Activated naive CD4-positive, alpha-beta T cell treated with anti-CD3 and anti-CD28 coated beads for 36 hours (primary cell): ENCODE measurements at places on chromosomes 3 and 15. TPM values are rescaled to one million over a fixed set of nuclear protein-coding genes. Genes with fewer than 3 reads are reported as not detected.

Gene ECE2
- total RNA-seq, result not detected

DNA sequence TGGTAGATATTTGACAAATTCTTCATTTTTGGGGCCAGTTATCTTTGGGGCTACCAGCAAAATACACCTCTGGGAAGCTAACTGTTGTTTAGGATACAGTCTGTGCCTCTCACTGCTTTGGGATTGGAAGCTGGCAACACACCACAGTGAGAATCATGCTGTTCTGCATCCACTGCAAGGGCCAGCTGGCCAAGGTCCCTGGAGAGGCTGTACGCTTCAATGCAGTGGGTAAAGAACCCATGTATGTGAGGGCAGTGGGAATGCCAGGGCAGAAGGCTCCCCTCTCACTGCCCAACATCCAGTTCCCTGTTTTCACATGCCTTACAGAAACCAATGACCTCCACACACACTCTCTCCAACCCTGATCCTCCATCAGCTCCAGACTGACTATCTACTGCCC is 20.1 kb downstream of the ZDHHC3 start:
- no peak overlapping the region for H3K4me3 ChIP-seq
- H3K4me1 ChIP-seq, result peaks cover 7% of the 10 kb centered on the region
- H3K36me3 ChIP-seq, result peaks cover 5% of the 10 kb centered on the region
- H3K27ac ChIP-seq, result no peak overlapping the region
- no peaks in the 10 kb centered on the region for H3K27me3 ChIP-seq

DNA sequence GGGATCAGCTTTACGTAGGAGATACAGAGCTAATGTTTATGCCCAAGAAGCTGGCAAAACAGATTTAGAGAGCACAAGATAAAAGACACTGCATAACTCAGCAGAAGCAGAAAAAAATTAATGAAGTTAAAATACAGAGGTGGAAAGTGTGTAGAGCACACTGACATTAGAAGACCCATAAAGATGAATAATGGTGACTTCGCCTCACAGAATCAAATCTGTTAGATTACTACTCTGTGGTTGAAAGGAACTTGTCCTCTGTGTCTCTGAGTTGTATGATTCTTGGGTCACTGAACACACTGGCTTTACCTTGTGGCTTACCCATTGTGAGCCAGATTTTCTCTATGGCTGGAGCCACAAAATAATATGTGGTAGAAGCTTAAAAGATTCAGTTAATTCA is 224.4 kb downstream of the PLCH1 start:
- no peaks in the 10 kb centered on the region for H3K27me3 ChIP-seq
- no peaks in the 10 kb centered on the region for H3K4me1 ChIP-seq
- no peak for DNase-seq
- H3K27ac ChIP-seq, result no peak overlapping the region

Gene CNTN4
- total RNA-seq, result not detected

DNA sequence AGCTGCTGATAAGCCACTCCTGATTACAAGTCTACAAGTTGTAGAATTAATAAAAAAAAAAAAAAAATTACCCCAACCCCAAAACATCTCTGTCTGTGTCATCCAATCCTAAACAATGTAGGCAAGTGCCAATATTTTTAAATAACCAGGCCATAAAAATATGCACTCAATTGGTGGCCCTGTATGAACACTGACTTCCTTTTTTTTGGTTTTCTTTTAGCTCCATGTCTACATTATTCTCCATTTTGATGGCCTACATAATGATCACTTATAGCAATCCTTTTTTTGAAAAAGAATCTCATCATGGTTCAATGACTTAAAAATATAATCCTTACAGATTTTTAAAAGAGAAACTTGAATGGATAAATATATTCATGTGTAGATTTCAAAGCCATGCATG is 72.1 kb downstream of the FOXP1 start:
- H3K4me1 ChIP-seq, result peaks cover 12% of the 10 kb centered on the region
- no peaks in the 10 kb centered on the region for H3K36me3 ChIP-seq
- H3K27me3 ChIP-seq, result no peaks in the 10 kb centered on the region
- H3K27ac ChIP-seq, result no peak overlapping the region
- no peak overlapping the region for H3K4me3 ChIP-seq

DNA sequence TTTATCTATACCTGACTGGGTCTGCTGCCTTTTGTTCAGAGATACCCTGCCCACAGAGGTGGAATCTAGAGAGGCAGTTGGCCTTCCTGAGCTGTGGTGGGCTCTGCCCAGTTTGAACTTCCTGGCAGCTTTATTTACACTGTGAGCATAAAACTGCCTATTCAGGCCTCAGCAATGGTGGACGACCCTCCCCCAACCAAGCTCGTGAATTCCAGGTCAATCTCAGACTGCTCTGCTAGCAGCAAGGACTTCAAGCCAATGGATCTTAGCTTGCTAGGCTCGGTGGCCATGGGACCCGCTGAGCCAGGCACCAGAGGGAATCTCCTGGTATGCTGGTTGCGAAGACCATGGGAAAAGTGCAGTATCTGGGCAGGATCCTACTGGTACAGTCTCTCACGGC is 270.2 kb downstream of the CADM2 start:
- no peaks in the 10 kb centered on the region for H3K4me1 ChIP-seq
- H3K27ac ChIP-seq, result no peak overlapping the region
- H3K27me3 ChIP-seq, result no peaks in the 10 kb centered on the region
- H3K4me3 ChIP-seq, result no peak overlapping the region

DNA sequence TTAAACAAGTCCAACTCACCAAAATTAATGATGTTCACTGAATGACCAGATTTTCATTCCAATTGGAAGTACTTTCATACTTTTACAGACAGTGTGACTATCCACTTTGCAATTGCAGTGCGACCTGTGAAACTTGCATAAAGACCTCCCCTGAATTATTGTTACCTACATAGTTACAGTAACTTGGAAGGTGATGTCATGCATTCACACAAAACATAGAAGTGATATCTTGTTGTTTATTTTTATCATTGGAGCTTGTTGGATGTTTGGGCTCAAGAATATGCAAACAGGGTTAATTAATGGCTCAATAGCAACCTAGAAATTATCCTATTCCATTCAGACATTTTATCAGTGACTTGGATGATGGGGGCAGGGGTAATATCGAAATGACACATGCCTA is 470.9 kb downstream of the MECOM start:
- H3K36me3 ChIP-seq, result no peaks in the 10 kb centered on the region
- no peaks in the 10 kb centered on the region for H3K4me1 ChIP-seq
- H3K4me3 ChIP-seq, result no peak overlapping the region
- no peak overlapping the region for H3K27ac ChIP-seq
- peaks cover 5% of the 10 kb centered on the region for H3K27me3 ChIP-seq

GRCh38 chr3:4261406-4261805 is 41.8 kb upstream of the SETMAR start:
- H3K27me3 ChIP-seq, result no peaks in the 10 kb centered on the region
- H3K4me1 ChIP-seq, result no peaks in the 10 kb centered on the region
- H3K4me3 ChIP-seq, result no peak overlapping the region
- no peak overlapping the region for H3K27ac ChIP-seq
- DNase-seq, result no peak
- no peaks in the 10 kb centered on the region for H3K36me3 ChIP-seq

GRCh38 chr15:96767703-96768434 is 437.4 kb downstream of the NR2F2 start:
- no peaks in the 10 kb centered on the region for H3K36me3 ChIP-seq
- H3K27me3 ChIP-seq, result no peaks in the 10 kb centered on the region
- H3K4me3 ChIP-seq, result no peak overlapping the region
- DNase-seq, result no peak
- no peaks in the 10 kb centered on the region for H3K4me1 ChIP-seq

DNA sequence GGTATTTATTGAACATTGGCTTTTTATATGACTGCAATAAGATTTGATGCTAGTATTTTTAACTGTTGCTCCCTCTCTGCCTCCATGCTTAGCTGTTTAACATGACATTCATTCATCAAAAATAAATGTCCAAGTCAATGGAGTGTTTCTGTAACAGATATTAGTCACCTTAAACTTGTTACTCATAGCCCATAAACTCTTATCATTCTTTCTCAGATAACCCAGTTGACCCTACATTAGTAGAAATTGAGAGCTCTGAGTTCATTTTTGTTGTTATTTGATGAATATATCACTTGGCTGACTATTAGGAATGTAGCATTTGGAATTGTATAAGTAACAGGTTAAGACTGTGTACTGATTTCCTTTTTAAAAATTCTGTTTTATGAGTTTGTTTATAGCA is 201.1 kb downstream of the UBE2E2 start:
- H3K4me1 ChIP-seq, result peaks cover 12% of the 10 kb centered on the region
- H3K4me3 ChIP-seq, result no peak overlapping the region
- DNase-seq, result no peak
- no peaks in the 10 kb centered on the region for H3K27me3 ChIP-seq

Gene PLSCR2
- total RNA-seq, result not detected

DNA sequence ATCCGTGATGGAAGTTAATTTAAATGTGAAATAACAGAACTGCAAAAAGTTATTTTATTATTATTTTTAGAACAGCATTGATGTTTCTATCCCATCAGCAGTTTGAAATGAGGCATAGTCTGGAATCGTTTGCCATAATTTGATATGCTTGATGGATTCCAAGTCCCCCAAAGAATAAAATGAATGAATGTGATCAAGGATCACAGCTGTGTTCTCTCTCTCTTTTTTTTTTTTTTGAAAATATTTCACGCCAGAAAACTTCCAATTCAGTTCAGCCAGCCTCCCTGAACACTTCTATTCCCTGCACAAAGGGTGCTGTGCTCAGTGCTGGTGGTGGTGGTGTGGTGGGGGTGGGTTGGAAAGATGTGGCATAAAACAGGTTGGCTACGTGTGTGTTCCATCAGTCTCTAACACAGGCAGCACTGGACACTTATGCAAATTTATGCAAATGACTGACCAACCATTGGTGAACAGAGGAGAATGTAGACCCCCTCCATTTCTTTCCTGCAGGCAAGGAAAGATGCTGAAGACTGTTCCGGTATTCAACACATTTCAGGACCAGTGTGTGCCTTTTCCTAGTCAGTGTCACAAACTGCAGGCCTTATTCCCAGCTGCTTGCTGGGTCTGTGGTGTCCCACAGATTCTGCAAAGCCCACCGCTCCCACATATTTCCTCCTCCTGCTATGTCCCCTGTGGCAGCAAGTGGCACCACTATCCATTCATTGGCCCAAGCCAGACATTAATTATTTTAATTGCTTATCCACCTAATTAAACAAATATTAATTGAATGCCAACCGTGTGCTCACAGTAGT is 10.6 kb downstream of the ARNT2 start:
- no peak for DNase-seq
- no peak overlapping the region for H3K27ac ChIP-seq
- H3K36me3 ChIP-seq, result no peaks in the 10 kb centered on the region
- H3K4me3 ChIP-seq, result no peak overlapping the region
- peaks cover 34% of the 10 kb centered on the region for H3K27me3 ChIP-seq
- H3K4me1 ChIP-seq, result no peaks in the 10 kb centered on the region

DNA sequence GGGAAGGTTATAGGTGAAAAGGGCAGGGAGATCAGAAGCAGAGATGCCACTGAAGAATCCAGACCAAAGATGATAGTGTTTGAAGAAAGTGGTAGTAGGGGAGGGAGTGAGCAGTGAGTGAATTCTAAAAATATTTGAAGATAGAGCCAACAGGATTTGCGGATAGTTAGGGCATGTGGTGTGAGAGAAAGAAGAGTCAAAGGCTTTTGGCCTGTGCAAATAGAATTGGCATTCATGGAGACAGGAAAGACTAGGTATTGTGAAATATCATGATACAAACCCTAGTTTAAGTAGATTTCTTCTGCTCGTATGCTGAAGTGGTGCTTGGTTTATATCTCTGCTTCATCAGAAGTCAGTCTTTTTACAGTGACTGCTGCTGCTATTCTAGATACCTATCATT is 224.2 kb upstream of the CFAP20DC start:
- H3K27me3 ChIP-seq, result no peaks in the 10 kb centered on the region
- DNase-seq, result no peak
- no peaks in the 10 kb centered on the region for H3K4me1 ChIP-seq
- no peaks in the 10 kb centered on the region for H3K36me3 ChIP-seq
- H3K27ac ChIP-seq, result no peak overlapping the region

DNA sequence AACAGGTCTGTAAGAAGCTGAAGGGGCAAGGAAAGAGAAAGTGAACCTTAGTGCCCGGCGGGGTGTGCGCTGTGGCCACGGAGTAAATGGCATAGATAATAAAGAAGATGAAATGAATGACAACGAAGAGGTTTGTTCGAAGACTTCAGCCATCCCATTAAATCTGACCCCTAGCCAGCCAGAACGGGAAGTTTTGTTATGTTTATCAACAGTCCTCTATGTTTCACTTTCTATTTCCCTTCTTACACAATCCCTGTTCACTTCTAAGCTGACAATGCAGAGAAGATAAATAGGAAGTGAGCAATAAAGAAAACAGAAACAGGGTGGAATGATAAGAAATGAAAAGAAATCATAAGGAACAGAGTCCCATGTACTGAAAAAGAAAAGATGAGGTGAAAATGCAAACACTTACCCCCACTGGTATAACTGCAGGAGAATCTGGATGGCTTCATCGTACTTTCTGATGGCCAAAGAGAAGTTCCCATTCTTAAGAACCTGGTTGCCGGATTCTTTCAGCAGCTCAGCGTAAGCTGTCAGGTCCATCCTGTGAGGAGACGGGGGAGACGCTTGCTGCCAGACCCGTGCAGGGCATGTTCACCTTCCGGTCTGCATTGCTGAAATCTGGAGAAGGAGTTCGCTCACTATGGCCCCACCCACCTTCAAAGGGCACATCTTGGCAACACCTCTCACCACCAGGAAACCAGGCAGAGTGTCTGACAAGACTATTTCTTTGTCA is 36.8 kb downstream of the TRANK1 start:
- H3K27ac ChIP-seq, result peak overlapping the region; percentile 83
- no peaks in the 10 kb centered on the region for H3K36me3 ChIP-seq
- DNase-seq, result peak; percentile 79
- H3K4me1 ChIP-seq, result peaks cover 61% of the 10 kb centered on the region

GRCh38 chr3:180280555-180280954 is 243.8 kb upstream of the PEX5L start:
- peaks cover 2% of the 10 kb centered on the region for H3K27me3 ChIP-seq
- no peaks in the 10 kb centered on the region for H3K36me3 ChIP-seq
- no peak for DNase-seq
- H3K4me1 ChIP-seq, result no peaks in the 10 kb centered on the region
- no peak overlapping the region for H3K4me3 ChIP-seq
- no peak overlapping the region for H3K27ac ChIP-seq

Gene TNFSF10
- 32.7 TPM for total RNA-seq

Gene ZNF621
- total RNA-seq, result 17.7 TPM

GRCh38 chr15:44157679-44158078 is 37.4 kb downstream of the FRMD5 start:
- H3K4me3 ChIP-seq, result no peak overlapping the region
- H3K27me3 ChIP-seq, result peaks cover 26% of the 10 kb centered on the region
- H3K27ac ChIP-seq, result peak overlapping the region; percentile 38

GRCh38 chr15:31040611-31041010 is 49.2 kb upstream of the MTMR10 start:
- no peaks in the 10 kb centered on the region for H3K4me1 ChIP-seq
- no peaks in the 10 kb centered on the region for H3K36me3 ChIP-seq
- DNase-seq, result no peak
- no peak overlapping the region for H3K27ac ChIP-seq
- no peak overlapping the region for H3K4me3 ChIP-seq

Gene DPPA2
- total RNA-seq, result not detected

DNA sequence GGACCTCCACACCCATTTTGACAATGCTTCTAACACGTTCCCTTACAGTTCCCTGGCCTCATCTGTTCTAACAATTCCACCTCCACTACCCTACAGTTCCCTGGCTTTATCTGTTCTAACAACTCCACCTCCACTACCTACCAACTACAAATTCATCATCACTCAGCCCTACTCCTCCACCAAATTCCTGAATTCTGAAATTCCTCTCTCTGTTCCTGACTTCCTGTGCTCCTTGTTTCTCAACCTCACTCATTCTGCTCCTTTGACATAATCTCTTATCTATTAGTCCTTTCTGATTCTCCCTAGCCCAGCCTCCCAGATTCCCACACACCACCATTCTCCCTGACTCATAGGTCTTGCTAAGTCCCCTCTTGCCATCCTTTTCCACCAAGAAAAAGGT is 22.5 kb downstream of the UPK1B start:
- no peak for DNase-seq
- H3K4me3 ChIP-seq, result no peak overlapping the region
- H3K27me3 ChIP-seq, result no peaks in the 10 kb centered on the region
- no peaks in the 10 kb centered on the region for H3K36me3 ChIP-seq
- no peak overlapping the region for H3K27ac ChIP-seq
